ENCODE measurements at places on chromosomes 2 and 18. TPM values are rescaled to one million over a fixed set of nuclear protein-coding genes. Genes with fewer than 3 reads are reported as not detected.

The ALK gene
- total RNA-seq, result 0.06 TPM

The TDRD15 gene
- not detected for total RNA-seq

The BBS5 gene
- total RNA-seq, result 16.4 TPM

The GRHL1 gene
- total RNA-seq, result 0.59 TPM

The CHST9 gene
- total RNA-seq, result 0.21 TPM

The SIGLEC15 gene
- total RNA-seq, result not detected

The LYPD1 gene
- total RNA-seq, result not detected

The CELF4 gene
- 1.7 TPM for total RNA-seq

GRCh38 chr18:79366177-79367094 lies 29.3 kb upstream of the NFATC1 start:
- no peak for DNase-seq

DNA sequence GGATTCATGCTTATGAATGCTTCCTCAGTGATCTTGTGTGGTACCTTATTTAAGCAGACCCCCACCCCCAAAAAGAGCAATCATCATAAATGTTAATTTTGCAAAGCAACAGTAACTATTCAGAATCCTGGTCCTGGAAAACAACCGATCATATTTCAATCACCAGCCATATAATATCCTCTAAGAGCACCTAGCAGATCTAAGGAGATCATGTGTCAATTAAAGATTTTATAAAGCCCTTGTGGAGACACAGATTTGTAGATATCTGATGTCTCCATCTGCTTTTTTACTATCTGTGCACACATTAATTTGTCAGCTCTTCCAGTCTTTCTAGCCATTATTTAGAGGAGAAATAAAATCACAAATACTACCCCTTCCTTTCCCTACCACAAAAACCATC lies 423.7 kb downstream of the TGIF1 start:
- DNase-seq, result no peak

DNA sequence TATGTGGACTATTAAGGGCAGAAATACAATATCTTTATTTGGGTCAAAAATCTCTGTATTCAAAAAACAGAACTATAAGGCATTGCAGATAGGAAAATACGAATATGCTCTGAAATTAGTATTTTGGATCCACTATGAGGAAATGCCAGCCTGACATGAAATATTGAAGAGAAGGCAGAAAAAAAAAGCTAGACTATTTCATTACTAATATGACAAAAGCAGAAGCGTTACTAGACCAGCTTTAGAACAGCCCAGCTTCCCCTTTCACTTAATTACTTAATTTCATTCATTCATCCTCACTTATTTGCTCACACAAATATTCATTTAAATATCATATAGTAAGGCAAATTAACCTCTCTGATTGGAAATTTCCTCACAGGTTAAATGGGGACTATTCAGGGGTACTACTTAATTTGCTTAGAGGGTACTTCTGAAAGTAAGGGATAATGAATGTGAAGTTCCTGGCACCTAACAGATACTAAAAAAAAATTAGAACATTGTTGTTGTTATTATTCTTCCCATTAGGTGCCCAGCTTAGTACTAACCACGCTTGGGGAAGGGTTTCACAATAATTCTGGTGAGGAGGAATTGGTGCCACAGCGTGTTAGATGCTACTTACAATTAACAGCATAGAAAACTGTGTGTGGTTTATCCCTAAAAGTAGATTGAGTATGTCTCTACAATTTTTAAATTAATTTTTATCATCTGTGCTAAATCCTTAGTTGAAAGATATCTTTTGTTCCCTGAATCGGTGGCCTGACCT lies 71.1 kb upstream of the CTLA4 start:
- no peak for DNase-seq

DNA sequence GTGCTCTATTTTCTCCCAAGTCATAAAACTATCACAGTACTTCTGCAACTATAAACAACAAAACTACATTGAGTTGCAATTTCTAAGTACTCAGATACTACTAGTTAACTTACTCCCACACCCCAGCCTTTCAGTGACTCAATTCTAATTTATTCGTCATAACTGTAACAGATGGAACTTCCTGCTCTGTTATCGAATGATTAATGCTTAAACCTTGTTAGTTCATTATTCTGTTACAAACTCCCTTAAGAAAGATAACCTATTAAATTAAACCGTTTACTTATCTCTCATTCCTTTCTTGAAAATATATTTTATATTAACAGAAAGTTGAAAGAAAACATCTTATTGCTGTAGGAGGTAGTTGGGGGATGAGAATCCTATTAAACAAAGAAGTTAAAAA lies 17.0 kb downstream of the TNFAIP6 start:
- DNase-seq, result no peak

- no peak for DNase-seq
Observed at GRCh38 chr2:23235292-23235691, 149.7 kb upstream of the KLHL29 start.

DNA sequence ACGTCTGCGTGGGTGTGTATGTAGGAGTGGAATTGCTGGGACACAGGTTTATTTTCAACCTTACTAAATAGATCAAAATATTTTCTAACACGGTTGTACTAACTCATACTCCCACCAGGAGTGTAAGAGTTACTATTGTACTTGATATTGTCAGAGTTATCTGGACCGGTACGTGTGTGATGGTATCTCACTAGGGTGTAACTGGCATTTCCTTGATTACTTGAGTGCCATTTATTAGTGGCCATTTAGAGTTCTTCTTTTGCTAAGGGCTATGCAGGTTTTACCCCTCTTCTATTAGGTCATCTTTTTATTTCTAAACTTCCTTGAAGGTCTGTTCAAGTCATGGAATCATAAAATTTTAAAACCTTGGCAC lies 33.5 kb downstream of the CENPO start:
- no peak for DNase-seq

- no peak for DNase-seq
Observed at GRCh38 chr18:52451256-52451655, 111.3 kb downstream of the DCC start.

- peak; percentile 97 for DNase-seq
Observed at GRCh38 chr18:41954827-41955613, at the start of gene PIK3C3. PIK3C3 (plus strand) TSS chr18:41955234; CDS start chr18:41955292, 58 bp downstream.

DNA sequence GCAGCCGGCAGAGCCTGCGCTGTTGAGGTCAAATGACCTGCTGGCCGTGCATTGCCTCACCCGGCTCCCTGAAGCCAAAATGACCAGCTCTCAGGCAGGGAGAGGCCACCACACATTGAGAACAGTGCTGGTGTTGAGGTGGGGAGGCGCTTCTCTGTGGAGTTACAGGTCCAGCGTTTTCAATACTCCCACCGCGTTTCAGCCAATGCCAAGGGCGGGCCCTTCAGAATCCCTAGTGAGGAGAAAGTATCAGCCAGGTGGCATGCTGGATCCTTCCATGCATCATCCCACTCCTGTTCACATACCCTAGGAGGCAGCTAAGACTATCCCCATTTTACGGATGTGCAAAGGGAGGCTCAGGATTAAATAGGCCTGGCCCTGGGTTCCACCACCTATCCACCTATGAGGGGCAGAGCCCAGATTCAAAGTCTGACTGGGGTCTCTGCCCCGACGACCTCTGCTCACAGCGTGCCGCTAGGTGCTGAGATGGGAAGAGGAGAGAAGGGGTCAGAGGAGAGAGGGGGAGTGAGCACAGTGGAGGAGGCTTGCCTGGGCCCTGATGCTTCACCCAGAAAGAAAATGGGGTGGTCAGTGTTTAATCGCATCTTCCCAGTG lies 137.6 kb upstream of the ID2 start:
- peak; percentile 12 for DNase-seq

- no peak for DNase-seq
Observed at GRCh38 chr18:42052122-42052708, 97.2 kb downstream of the PIK3C3 start.

GRCh38 chr2:3661149-3661660 lies 3.2 kb downstream of the ALLC start:
- no peak for DNase-seq

DNA sequence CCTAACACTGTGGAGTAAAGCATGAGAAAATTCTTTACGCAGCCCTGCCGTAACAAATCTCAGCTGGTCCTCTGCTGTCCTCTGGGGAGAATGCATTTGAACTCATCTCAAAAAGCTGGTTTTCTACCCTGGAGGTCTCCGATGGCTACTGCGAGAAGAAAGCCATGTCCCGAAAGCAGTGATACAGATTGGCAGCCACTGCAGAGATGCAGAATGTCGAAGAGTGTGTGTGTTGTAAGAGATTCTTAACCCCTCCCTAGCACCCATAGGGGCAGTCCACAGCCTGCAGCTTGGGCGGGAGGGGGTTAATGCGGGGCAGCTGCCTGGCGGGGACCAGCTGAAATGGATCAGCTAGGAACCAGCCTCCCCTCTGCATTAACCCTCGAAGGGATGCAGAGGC lies 235.9 kb downstream of the ZNF516 start:
- DNase-seq, result no peak

- no peak for DNase-seq
Observed at GRCh38 chr2:153584244-153584643, 105.7 kb upstream of the RPRM start.

DNA sequence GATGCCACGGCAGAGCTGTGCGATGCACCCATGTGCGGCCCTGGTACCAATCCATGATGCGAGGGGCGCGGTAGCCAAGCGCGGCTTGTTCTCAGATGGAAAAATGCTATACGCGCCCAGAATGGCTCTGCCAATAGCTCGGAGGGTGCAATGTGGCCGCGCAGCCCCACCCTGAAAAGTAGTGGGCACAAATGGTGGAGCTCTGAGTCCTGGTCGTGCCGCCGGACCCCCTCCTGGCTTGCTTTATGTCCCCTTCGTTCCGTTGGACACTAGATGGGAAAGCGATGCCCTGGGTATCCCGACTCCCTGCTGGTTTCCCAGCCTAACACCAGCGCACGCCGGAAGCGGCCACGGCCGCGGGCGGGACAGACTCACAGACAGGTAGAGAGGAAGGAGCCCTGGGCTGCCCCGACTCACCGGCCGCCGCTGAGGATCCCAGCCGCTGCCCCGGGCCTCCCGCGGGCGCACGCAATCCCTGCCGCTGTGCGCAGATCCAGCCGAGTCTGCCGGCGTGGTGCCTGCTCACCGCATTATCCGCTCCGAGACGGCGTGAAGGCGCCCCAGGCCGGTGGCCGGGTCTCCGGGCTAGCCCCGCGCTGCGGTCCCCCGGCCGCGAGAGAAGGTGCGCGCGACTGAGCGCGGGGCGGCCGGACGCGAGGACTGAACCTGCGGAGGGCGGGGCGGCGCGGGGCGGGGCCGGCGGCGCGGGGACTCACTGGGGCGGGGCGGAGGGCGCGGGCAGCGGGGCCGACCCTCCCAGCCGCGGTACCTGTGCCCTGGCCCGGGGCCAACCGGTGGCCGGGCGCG lies at the start of gene CDC42EP3:
CDC42EP3 (minus strand) TSS at position 634 of the 807 bp plus-strand sequence. CDS start 25,055 bp downstream, outside the sequence.
- peak; percentile 71 for DNase-seq

- no peak for DNase-seq
Observed at GRCh38 chr2:208541461-208541988, 134.9 kb downstream of the PTH2R start.

- DNase-seq, result no peak
Observed at GRCh38 chr18:79685281-79685680, 5.7 kb downstream of the CTDP1 start.
